ENCODE measurements at places on chromosomes 2 and 18. TPM values are rescaled to one million over a fixed set of nuclear protein-coding genes. Genes with fewer than 3 reads are reported as not detected.

CLEC4F gene
- total RNA-seq = 0.66 TPM

DNA sequence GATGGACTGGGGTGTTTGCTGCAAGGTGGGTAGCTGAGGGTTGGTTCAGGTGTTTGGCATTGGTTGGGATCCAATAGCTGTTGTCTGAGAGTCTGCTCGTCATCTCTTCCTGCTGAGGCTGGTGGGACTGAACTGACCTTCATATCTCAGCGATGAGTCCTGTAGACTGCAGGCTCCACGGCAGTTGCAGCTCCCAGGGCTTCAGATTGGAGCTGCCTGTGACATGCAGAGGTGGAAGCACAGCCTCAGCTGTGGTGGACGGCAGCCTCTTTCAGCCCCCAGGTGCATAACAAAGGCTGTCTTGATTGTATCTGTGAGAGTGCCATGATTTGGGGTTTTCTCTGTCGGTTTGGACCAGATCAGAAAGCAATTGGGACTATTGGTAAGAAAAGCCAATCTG lies 3.9 kb upstream of the IL1R2 start:
- H3K27me3 ChIP-seq = peaks cover 2% of the 10 kb centered on the region
- no peak for DNase-seq
- H3K36me3 ChIP-seq = no peaks in the 10 kb centered on the region
- no peak overlapping the region for H3K4me3 ChIP-seq

GRCh38 chr2:148987286-148987685 lies 51.2 kb upstream of the LYPD6B start:
- peaks cover 6% of the 10 kb centered on the region for H3K36me3 ChIP-seq
- peaks cover 27% of the 10 kb centered on the region for H3K4me1 ChIP-seq
- peaks cover 8% of the 10 kb centered on the region for H3K27me3 ChIP-seq
- peak overlapping the region; percentile 40 for H3K4me3 ChIP-seq
- peak overlapping the region; percentile 71 for H3K27ac ChIP-seq

PXDN gene
- 226 TPM for total RNA-seq

DNA sequence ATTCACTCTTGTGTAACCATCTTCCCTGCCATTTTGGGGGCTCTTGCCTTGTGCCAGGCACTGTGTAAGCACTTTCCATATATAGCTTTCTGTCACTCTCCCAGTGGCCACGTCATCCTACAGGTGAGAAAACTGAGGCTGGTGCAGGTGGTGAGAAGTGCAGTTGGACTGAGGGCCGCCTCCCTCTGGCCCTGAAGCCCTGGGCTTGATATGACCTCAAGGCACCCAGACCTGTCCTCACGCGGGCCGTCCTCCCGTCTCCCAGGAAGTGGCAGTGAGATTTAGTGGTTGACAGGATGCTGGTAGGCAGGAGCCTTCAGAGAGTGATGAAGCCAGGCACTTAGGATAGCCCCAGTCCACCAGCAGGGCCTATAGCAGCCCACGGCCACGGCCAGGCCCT lies 30.5 kb downstream of the MAL start:
- H3K4me1 ChIP-seq = no peaks in the 10 kb centered on the region
- no peak overlapping the region for H3K27ac ChIP-seq
- peaks cover 5% of the 10 kb centered on the region for H3K36me3 ChIP-seq
- no peak overlapping the region for H3K4me3 ChIP-seq

GRCh38 chr2:240420206-240421104 lies 15.0 kb upstream of the GPC1 start:
- no peaks in the 10 kb centered on the region for H3K4me1 ChIP-seq
- no peak overlapping the region for H3K27ac ChIP-seq
- H3K36me3 ChIP-seq = peaks cover 12% of the 10 kb centered on the region
- H3K4me3 ChIP-seq = no peak overlapping the region

REG1B gene
- total RNA-seq = not detected

GALNT14 gene
- total RNA-seq = 14.4 TPM

RAX gene
- total RNA-seq = not detected

CEP76 gene
- 19.2 TPM for total RNA-seq

KLHL14 gene
- total RNA-seq = not detected

DNA sequence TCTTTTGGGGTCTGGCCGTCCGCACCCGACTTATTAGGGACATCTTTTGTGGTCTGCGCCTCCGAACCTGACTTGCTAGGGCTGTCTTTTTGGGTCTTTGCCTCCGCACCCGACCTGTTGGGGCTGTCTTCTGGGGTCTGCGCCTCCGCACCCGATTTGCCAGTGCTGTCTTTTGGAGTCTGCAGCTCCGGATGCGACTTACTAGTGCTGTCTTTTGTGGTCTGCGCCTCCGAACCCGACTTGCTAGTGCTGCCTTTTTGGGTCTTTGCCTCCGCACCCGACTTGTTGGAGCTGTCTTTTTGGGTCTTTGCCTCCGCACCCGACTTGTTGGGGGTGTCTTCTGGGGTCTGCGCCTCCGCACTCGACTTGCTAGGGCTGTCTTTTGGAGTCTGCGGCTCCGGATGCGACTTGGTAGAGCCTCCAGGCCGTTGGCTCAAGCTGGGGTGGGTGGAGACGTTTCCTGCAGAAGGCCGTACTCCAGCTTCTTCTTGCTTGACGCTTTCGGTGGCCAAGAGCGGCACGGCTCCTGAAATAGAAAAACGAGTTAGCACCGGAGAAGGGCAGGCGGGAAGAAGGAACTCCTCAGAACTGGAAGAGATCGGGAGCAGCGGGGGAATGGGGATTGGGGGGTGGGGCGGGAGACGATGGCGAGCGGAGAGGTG lies 498 bp downstream of the TGOLN2 start:
- H3K27me3 ChIP-seq = peaks cover 5% of the 10 kb centered on the region
- peak overlapping the region; percentile 99 for H3K4me3 ChIP-seq
- peak overlapping the region; percentile 99 for H3K27ac ChIP-seq

DNA sequence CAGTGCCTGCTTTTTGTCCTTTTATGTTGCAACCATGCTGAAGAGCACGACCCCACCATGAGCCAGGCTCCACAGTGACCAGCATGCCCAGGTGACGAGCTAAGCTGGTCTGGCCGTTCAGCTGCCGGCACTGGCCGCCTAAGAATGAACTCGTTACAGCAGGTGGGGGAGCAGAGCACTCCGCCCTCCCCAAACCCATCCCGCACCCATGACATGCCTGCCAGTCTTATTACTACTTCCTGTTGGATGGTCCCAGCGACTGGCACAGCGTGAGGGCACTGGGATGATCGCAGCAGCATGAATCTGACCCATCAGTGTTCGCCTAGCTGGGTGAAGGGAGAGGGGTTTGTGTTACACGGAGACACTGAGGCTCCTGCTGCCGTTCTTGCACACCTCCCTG lies 11.5 kb downstream of the DIPK1C start:
- DNase-seq = no peak
- H3K4me3 ChIP-seq = no peak overlapping the region
- H3K4me1 ChIP-seq = no peaks in the 10 kb centered on the region
- peaks cover 3% of the 10 kb centered on the region for H3K27me3 ChIP-seq
- no peak overlapping the region for H3K27ac ChIP-seq

C2orf80 gene
- not detected for total RNA-seq

- no peak overlapping the region for H3K27ac ChIP-seq
- H3K27me3 ChIP-seq = no peaks in the 10 kb centered on the region
- no peaks in the 10 kb centered on the region for H3K4me1 ChIP-seq
- H3K36me3 ChIP-seq = no peaks in the 10 kb centered on the region
- no peak overlapping the region for H3K4me3 ChIP-seq
Measured at GRCh38 chr18:70576276-70577022, 287.6 kb downstream of the SOCS6 start.

KCNS3 gene
- 5.5 TPM for total RNA-seq

DNA sequence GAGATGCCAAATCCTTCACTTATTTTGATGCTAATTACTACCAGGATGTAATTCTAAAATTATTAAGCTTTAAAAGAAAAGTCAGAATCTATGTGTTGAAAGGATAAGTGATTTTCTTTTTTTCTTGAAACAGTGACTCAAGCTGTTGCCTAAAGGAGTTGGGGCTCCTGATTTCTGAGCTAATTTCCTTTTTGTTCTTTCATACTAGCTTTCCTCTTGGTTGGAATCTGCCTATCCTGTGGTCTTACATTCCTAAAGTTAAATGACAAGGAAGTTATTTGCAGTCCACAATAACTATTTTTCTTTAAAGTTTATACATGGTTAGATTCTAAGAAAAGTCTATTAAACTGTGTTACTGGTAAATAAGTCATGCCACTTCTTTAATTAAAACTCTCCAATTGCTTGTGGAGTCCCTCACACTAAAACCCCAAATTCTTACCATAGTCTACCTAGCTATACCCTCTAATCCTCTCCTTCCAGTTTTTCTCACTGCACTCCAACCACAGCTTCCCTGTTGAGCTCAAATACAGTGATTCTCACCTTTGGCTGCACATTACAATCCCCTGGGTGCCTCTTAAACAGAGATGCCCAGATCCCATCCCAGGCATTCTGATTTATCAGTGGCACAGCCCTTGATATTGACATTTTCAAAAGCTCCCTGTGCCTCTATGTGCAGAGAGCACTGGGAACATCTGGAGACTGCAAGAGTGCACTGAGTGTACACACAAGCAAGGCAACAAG lies 63.3 kb upstream of the EFEMP1 start:
- no peak overlapping the region for H3K27ac ChIP-seq
- no peak for DNase-seq
- H3K36me3 ChIP-seq = no peaks in the 10 kb centered on the region
- H3K4me3 ChIP-seq = no peak overlapping the region
- peaks cover 4% of the 10 kb centered on the region for H3K27me3 ChIP-seq
- peaks cover 2% of the 10 kb centered on the region for H3K4me1 ChIP-seq

ALLC gene
- total RNA-seq = not detected

GRCh38 chr18:50653402-50654093 lies 93.7 kb downstream of the MAPK4 start:
- H3K27me3 ChIP-seq = peaks cover 6% of the 10 kb centered on the region
- H3K4me1 ChIP-seq = no peaks in the 10 kb centered on the region
- H3K36me3 ChIP-seq = no peaks in the 10 kb centered on the region
- no peak for DNase-seq
- H3K27ac ChIP-seq = no peak overlapping the region

KIDINS220 gene
- total RNA-seq = 188 TPM
